CD4-positive, alpha-beta T cell (primary cell): ENCODE measurements at places on chromosomes 2 and 18. TPM values are rescaled to one million over a fixed set of nuclear protein-coding genes. Genes with fewer than 3 reads are reported as not detected.

ALK gene
- not detected for total RNA-seq

SLC16A14 gene
- total RNA-seq, result 0.63 TPM

NOSTRIN gene
- total RNA-seq, result 1.0 TPM

ARHGAP25 gene
- total RNA-seq, result 41.8 TPM

GDF7 gene
- total RNA-seq, result 0.05 TPM

DNA sequence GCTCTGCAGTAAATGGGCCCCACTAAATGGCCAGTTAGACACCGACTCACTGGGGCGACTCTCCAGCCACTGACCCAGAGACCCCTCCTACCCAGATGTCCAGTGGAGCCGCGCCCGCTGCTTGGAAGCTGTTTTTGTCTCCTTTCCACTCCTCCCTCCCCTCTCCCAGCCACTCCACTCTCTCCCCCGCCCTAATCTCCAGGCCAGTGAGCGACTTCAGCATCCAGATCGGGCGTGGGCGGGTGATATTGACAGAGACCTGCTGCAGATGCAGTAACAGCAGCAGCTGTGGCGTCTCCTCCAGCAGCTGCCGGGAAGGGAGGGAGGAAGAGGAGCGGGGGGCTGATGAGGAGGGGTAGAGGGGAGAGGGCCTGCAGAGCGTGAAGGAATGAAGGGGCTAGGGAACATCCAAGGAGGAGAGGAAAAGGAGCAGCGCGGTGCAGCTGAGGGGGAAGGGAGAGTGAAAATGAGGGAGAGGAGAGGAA, at the start of gene SCN7A:
Gene SCN7A, minus strand, starts transcription at position 110 of the 485 bp plus-strand sequence. CDS start 16,553 bp downstream, outside the sequence.
- DNase-seq, result no peak

GRCh38 chr2:46163804-46164528, 133.2 kb upstream of the EPAS1 start:
- DNase-seq, result no peak

GRCh38 chr2:8676191-8676920, 5.5 kb upstream of the ID2 start:
- DNase-seq, result no peak

GRCh38 chr2:238811293-238811692, 36.6 kb upstream of the TWIST2 start:
- no peak for DNase-seq

GRCh38 chr2:173866874-173867618, 98.1 kb downstream of the SP3 start:
- no peak for DNase-seq

GRCh38 chr2:168116448-168116847, 130.9 kb downstream of the STK39 start:
- DNase-seq, result no peak

DNA sequence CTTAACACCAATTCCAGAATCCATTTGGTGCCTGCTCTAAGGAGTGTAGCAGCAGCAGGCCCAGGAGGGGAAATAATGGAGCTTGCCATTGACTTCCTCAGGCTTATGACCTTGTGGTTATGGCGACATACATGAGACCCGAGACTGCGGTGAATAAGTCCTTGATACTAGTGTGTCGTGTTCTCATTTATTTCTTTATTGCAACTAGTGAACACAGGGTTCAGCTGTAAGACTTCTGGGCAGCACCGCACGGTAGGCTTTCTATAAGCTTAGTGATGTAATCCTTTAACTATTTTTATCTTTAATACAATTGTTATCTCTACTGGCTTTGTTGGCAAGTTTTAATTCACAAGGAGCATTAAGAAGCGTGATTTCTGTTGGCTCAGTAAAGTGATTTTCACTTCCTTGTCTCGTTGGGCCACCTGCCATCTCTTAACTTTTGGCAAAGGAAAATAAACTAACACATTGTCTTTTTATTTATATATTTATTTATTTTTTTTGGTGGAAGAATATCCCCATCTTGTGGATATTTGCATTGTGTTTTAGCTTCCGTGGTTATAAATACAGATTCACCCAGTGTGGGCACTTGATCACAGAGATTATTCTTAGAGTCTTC, 139.8 kb downstream of the LTBP1 start:
- no peak for DNase-seq

- no peak for DNase-seq
These were observed 227.4 kb downstream of the PID1 start for GRCh38 chr2:229043681-229044080.

DNA sequence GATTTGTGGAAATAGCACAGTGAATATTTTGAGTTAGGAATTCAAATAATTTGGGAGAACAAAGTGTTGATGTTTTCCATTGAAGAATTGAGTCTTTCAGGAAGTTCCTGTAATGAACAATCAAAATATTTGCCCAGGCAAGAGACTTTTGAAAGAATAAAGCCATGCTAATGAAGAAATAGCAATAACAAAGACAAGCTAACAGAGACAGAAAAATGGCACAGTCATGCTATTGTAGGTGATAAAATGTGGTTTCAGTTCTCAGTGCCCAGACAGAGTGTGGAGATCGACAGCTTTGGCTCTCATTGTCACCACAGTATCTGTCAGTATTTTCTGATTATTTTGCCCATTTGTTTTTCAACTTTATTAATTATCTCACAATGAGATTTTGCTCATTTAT, 490.8 kb upstream of the PIK3C3 start:
- DNase-seq, result no peak

DNA sequence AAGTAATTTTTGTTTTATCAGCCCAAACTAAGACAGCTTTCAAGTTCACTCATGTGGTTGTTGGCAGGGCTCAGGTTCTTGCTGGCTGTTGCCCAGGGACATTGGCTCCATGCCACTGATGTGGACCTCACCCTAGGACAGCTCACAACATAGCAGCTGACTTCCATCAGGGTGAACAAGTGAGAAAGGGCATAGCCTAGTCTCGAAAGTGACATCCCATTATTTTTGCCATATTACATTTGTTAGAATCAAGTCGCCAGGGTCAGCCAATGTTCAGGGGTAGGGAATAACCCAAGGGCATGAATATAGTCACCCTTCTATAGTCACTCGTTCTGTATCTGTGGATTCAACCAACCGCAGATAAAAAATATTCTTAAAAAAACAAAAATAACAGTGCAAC, 10.7 kb upstream of the CWC22 start:
- DNase-seq, result no peak

DNA sequence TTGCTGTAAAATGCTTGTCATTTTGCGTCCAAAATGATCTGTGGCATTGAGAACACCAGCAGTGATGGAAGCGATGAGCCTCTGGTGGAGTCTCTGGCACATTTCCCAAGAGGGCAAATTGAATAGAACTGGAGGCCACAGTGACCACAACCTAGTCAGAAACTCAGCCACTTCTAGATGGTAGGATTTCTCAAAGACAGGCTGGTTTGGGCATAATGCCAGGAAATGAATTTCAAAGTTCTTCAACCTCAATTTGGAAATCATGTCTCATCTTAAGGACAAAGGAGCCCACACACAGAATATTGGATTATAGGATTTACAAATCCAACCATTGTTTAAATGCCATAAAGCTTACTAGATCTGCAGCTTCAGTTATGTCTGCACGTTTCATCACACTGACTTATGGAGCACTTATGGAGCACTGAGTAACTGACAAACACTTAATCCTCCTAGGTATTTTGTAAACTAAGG, 132.1 kb downstream of the COL6A3 start:
- DNase-seq, result no peak

GRCh38 chr2:25854613-25855012, 23.7 kb downstream of the ASXL2 start:
- no peak for DNase-seq

- DNase-seq, result no peak
These were observed 184.4 kb downstream of the FHOD3 start for GRCh38 chr18:36481935-36482334.

- no peak for DNase-seq
These were observed 86.8 kb downstream of the SPRED2 start for GRCh38 chr2:65345631-65346030.

GRCh38 chr18:11995445-11996189, 14.3 kb downstream of the IMPA2 start:
- peak; percentile 35 for DNase-seq
